ENCODE measurements at places on chromosomes 12 and 14.
A peak's percentile ranks its signal among the peaks of the same experiment; 100 is the strongest.

DNA sequence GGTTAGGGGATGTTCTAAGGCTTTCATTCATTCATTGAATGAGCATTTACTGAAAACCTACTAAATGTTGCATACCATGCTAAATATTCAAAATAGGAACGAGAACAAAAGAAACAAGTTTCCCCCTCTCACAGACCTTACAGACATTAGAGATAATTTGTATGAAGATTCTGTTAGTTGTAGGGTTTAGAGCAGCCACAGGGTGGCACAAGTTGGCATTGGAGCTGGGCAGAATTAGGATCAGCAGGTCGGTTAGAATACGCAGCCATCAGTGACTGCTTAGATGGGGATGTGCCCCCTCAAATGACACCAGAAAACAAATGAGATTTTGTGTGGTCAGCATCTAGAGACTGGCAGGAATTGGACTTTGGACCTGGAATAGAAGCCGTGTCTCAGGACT is 166.3 kb upstream of the DAAM1 start:
- peak; percentile 77 for DNase-seq
- H3K4me3 ChIP-seq, result no peak overlapping the region
- H3K27me3 ChIP-seq, result peaks cover 51% of the 10 kb centered on the region

GRCh38 chr12:127008755-127009403 is 1258.1 kb upstream of the TMEM132C start:
- no peaks in the 10 kb centered on the region for H3K36me3 ChIP-seq
- no peaks in the 10 kb centered on the region for H3K4me1 ChIP-seq
- H3K4me3 ChIP-seq, result no peak overlapping the region
- no peak overlapping the region for H3K27ac ChIP-seq
- peaks cover 45% of the 10 kb centered on the region for H3K27me3 ChIP-seq
- no peak for DNase-seq

DNA sequence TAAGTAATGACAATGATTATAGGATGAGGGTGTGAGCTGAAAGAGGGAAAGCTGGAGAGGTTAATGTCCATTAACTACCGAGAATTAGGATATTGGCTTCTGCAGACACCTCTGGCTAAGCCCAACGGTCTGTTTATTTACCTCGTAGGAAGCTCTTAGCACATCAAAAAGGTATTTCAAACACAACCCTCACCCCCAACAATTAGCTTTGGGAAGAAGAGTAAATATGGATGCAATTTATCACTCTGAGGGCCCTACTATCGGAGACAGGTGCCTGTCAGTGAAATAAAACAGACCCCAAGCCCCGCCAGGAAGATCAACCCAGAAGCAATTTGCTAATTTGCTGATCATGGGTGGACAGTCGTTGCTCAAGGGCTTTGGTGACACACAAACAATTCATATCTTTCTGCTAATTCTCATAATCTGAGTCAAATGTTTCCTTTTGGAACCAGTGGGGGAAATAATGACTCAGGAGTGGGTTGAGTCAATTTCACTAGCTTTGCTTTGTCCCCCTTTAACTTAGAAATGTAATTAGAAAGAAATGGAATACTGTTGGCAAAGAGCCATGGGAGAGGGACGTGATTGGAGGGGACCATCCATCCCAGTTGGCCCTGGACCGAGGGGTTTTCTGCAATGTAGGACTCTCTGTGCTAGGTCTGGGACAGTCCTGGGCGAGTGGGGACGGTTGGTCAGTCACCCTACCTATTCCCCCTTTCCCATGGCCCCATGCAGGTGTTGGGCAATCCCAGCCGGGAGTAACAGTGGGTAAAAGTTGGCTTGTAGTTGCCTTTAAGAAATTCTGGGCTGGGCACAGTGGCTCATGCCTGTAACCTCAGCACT is 99.1 kb upstream of the MED13L start:
- H3K36me3 ChIP-seq, result no peaks in the 10 kb centered on the region
- H3K27me3 ChIP-seq, result no peaks in the 10 kb centered on the region
- DNase-seq, result peak; percentile 96
- peak overlapping the region; percentile 87 for H3K27ac ChIP-seq

- peaks cover 20% of the 10 kb centered on the region for H3K4me1 ChIP-seq
- DNase-seq, result no peak
- peaks cover 11% of the 10 kb centered on the region for H3K36me3 ChIP-seq
- H3K4me3 ChIP-seq, result no peak overlapping the region
- no peaks in the 10 kb centered on the region for H3K27me3 ChIP-seq
- no peak overlapping the region for H3K27ac ChIP-seq
Observed at GRCh38 chr12:56529656-56530055, 8.0 kb downstream of the RBMS2 start.

DNA sequence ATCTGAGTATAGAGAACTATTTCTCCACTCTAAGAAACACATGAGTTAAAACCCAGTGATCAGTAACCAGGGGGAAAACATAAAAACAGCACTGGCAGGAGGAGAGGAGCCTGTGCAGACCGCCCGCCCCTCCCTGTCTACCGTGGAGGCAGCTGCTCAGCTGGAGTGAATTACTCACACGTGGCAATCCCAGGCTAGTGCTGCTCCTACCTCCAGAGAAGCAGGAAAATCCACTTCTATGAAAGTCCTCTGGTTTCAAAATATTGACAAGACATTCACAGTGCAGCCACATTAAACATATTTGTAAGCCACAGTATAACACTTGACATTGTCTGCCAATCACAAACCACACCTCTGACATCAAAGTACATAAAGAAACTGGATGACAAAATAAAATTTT is 16.7 kb downstream of the TMEM132D start:
- no peaks in the 10 kb centered on the region for H3K36me3 ChIP-seq
- peaks cover 25% of the 10 kb centered on the region for H3K27me3 ChIP-seq
- no peak overlapping the region for H3K27ac ChIP-seq
- no peaks in the 10 kb centered on the region for H3K4me1 ChIP-seq

DNA sequence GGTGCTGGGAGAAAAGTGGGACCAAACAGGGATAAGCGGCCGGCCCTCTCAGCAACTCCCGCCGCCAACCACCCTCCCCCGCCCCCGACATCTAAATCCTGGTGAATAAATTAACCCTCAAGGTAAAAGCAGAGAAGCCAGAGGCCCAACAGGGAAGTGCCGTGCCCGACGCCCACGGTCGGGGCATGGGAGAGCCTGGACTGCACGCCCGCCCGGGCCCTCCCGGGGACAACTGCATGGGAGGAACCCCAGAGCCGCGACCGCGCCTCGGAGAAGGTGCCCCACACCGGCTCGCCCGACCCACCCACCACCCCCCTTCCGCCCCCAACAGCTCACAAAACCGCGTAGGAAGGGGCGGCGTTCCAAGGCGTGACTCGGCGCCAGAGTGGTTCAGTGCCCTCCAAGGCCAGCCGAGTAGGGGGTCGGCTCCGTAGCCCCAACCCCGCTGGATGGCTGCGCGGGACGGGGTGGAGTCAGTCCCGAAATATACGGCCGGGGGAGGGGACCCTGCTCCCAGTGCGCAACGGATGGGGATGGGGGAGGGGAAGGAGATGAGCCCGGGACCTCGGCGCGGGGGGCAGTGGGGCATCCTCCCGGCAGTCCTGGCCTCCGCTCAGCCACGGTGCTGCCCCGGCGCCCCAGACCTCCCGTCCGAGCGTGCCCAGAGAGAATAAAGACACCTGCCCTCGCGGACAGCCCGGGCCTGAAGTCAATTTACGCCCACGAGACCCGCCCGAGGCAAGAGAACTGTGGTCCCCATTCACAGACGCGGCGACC is 732 bp downstream of the SLC25A29 start:
- H3K27me3 ChIP-seq, result no peaks in the 10 kb centered on the region
- H3K4me3 ChIP-seq, result peak overlapping the region; percentile 88

DNA sequence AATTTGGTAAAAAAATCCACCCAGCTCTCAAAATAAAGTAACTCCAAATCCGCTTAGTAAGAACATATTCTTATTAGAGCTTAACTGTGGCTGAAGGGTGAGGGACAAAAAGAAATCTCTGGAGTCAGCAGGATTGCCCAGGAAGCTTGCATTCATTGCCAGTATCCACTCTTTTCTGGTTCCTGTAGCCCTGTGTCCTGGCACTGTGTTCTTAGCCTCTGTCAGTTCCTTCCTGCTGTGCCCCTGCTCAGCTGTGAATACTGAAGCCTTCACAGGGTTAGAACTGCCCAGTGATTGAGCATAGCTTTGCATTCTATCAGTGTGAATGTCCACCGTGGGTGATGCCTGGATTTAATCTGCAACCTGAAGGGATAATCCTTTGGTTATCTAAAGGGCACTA is 266.9 kb upstream of the PELI2 start:
- H3K27me3 ChIP-seq, result no peaks in the 10 kb centered on the region
- no peaks in the 10 kb centered on the region for H3K36me3 ChIP-seq
- peak overlapping the region; percentile 14 for H3K27ac ChIP-seq
- H3K4me3 ChIP-seq, result no peak overlapping the region
- peaks cover 32% of the 10 kb centered on the region for H3K4me1 ChIP-seq
- DNase-seq, result no peak

DNA sequence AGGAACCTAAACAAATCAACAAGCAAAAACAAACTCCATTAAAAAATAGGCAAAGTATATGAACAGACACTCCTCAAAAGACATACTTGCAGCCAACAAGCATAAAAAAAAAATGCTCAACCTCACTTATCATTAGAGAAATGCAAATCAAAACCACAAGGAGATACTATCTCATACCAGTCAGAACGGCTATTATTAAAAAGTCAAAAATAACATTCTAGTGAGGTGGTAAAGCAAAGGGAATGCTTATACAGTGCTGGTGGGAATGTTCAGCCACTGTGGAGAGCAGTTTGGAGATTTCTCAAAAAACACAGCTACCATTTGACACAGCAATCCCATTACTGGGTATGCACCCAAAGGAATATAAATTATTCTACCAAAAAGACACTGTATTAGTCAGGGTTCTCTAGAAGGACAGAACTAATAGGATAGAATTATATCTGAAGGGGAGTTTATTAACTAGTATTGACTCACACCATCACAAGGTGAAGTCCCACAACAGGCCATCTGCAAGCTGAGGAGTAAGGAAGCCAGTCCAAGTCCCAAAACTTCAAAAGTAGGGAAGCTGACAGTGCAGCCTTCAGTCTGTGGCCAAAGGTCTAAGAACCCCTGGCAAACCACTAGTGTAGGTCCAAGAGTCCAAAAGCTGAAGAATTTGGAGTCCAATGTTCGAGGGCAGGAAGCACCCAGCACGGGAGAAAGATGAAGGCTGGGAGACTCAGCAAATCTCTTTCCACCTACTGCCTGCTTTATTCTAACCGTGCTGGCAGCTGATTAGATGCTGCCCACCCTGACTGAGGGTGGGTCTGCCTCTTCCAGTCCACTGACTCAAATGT is 101.6 kb upstream of the KRAS start:
- H3K4me1 ChIP-seq, result no peaks in the 10 kb centered on the region
- no peak for DNase-seq
- H3K36me3 ChIP-seq, result no peaks in the 10 kb centered on the region

DNA sequence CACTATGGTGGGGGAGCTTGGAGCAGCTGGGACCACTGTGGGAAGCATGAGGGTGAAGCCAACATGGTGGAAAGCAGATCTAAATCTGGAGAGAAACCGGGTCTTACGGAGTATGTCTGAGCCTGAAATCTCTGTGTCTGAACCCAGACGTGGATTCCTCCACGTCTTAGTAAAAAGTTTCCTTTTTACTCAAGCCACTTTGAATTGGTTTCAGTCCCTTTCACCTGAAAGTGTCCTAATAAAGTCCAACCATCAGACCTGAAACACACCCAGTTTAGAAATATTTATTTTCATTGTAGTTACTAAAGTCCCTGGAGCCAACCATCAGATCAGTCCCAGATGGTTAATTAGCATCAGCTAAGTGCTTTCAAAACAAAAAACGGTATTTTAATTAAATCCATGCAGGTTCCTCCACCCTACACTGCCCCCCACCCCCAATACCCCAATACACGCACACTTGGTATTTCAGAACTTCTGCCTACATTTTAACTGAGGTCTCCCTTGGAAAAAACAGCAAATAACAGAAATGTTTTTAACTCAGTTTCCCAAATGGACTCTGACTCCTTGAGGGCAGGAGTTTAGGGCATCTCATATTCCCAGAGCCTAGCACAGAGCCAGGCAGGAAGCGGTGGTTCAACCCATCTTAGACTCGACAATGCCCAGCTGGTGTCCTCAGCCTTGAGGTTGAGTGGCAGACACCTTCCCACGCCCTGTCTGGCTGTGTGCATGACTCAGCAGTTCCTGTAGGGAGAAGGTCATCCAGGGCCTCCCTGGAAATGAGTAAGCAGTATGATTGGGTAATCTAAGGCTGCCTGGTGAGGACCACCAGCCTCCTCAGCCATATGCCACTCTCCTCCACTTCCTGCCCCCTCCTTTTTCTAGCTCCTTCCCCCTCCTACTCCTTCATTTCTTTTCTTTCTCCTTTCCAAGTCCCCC is 175.8 kb downstream of the TTC8 start:
- H3K27me3 ChIP-seq, result no peaks in the 10 kb centered on the region
- H3K27ac ChIP-seq, result peak overlapping the region; percentile 89
- peaks cover 36% of the 10 kb centered on the region for H3K4me1 ChIP-seq
- H3K36me3 ChIP-seq, result no peaks in the 10 kb centered on the region

- peak overlapping the region; percentile 87 for H3K4me3 ChIP-seq
- peak; percentile 48 for DNase-seq
- H3K27me3 ChIP-seq, result no peaks in the 10 kb centered on the region
- no peak overlapping the region for H3K27ac ChIP-seq
- H3K36me3 ChIP-seq, result no peaks in the 10 kb centered on the region
- peaks cover 30% of the 10 kb centered on the region for H3K4me1 ChIP-seq
Observed at GRCh38 chr12:53939141-53940108, 794 bp downstream of the HOXC13 start.

DNA sequence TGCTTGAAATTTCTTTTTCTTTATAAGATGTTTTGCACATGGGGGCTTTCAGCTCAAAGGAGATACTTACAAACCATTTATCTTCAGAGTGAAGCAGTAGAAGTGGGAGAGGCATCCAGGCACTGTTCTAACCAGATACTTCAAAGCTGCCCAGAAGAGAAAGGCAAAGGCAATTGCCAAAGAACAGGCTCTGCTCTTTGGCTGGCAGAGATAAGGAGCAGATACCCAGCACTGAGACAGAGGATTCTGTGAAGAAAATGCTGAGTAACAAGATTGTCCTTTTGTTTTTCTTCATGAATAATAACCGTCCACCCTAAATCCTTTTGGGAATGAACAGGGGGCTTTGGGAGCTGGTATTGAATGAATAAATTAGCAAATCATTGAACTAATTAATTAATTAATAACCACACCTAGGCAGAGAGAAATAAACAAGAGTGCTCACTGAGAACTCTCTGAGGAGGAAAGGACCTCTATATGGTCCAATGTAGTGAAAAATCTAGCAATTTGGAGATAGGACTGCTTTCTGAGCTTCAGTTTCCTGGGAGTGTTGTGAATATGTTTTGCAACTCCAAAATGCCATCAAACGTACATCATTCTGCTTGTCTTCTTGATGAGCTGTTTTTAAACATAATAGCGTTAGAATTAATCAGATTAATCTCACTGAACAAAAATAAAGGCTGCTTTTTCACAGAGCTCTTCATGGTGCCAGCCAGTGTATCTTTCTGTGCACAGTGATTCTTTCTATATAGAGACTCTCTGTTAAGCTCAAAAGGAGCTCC is 192.8 kb upstream of the AMIGO2 start:
- peaks cover 80% of the 10 kb centered on the region for H3K4me1 ChIP-seq
- H3K4me3 ChIP-seq, result no peak overlapping the region
- H3K27me3 ChIP-seq, result no peaks in the 10 kb centered on the region

GRCh38 chr14:76322594-76323220 is 53.2 kb upstream of the ESRRB start:
- H3K36me3 ChIP-seq, result no peaks in the 10 kb centered on the region
- no peaks in the 10 kb centered on the region for H3K4me1 ChIP-seq
- peaks cover 53% of the 10 kb centered on the region for H3K27me3 ChIP-seq
- no peak overlapping the region for H3K27ac ChIP-seq
- no peak for DNase-seq

GRCh38 chr14:94127330-94127729 is 2.1 kb downstream of the IFI27L2 start:
- H3K4me3 ChIP-seq, result no peak overlapping the region
- H3K27ac ChIP-seq, result no peak overlapping the region
- no peaks in the 10 kb centered on the region for H3K36me3 ChIP-seq
- H3K27me3 ChIP-seq, result no peaks in the 10 kb centered on the region

Measured in PC-3 (cell line).